ENCODE measurements at places on chromosomes 7 and 10.

GRCh38 chr7:107111196-107111595, 57.6 kb upstream of the HBP1 start:
- no peak for DNase-seq

- no peak for DNase-seq
Observed at GRCh38 chr10:31034098-31034909, 2.6 kb upstream of the ZNF438 start.

DNA sequence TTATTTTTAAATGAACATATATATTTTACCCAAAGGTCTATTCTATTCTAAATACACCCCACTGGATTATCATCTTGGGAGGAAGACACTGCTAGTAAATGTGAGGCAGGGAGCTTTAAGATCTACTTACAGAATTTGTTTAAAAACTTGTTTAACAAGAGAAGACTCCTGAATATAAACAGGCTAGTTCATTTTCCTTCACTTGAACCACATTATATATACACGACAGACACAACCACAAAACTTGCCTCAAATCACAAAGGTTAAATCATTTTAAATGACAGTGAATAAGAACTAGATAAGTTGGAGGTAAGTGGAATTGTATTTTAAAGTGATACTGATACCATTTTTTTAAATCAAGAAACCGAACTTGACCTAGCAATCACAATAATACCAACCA, 109.2 kb downstream of the ATE1 start:
- DNase-seq = no peak

DNA sequence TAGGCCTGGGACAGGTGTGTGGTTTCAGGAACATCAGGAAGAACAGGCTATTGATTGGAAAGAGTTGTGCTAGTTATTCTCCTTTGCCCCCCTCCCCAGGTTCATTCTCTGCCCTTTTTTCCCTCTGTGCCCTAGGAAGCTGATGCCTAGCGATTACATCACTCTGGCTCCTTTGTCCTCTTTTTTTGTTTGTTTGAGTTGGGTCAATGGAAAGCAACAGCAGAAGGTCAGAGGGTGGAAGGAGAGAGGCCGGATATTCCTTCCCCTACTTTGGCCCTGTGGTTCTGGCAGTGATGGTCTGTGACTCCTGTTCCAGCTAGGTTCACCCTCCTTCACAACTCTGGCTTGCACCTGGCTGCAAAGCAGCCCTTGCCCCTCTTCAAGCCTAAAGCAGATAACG, 18.9 kb downstream of the LOXL4 start:
- no peak for DNase-seq

DNA sequence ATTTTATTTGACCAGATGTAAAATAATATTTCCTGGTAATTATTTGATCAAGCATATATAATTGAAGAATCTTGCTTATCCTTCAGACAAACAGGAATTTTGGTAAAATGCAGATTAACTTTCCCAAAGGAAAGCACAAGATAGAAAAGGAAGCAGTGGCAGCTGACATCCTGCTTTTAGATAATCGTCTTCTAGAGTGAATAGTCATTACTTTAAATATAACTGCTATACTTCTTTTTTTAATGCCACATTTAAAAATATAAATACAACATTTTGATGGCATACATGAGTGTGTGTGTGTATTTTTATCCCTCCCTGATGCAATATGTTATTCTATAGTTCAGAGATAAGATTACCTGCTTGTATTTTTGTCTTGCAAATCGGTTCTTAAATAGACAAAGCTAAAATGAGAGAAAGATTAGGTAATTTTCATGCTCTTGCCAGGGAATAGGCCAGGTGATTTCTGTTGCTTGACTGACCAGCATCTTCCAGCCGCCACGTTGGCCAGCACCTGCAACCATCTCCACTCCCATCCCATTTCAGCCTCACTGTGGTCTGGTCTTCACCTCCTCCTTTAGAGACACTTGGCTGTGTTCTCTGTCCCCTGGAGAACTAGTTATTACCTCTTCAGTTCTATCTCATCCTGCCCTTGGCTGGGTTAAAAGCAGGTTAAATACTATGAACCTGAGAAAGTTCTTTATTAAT, 58.1 kb downstream of the MDFIC start:
- DNase-seq = no peak

GRCh38 chr10:79274279-79275104, 72.8 kb upstream of the PPIF start:
- no peak for DNase-seq

DNA sequence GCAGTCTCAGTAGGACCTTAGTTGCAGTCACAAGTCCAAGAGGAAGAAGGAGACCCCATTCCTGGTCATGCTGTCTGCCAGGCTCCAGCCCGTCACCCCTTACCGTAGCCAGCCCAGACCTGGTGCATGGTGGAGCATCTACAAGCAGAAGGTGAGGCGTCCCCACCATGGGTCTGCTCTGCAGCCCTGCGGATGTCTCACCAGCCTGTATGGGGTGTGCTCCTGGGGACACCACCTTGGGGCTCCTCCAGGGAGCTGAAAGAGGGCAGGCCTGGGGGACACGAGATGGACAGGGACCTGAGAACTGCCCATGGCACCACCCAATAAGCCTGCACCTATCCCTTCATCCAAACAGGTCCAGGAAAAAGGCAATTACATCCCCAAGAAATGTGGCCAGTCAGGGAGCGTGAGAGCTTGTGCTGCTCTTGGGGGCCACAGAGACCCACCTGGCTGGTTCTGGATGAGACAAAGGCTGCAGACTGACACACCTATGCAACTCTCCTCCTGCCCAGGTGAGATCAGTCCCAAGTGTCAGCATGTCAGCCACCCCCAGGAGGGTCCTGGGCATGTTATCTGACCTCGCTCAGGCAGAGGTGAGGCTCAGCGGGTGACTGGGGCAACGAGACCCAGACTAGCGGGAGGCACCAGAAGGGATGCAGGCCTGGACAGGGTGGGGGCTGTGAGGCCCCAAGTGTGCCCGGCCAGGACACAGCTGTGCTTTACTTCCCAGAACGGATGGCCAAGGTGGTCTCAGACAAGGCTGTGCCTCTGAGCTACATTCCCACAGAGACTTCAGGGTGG, 84.5 kb upstream of the RET start:
- DNase-seq = no peak

DNA sequence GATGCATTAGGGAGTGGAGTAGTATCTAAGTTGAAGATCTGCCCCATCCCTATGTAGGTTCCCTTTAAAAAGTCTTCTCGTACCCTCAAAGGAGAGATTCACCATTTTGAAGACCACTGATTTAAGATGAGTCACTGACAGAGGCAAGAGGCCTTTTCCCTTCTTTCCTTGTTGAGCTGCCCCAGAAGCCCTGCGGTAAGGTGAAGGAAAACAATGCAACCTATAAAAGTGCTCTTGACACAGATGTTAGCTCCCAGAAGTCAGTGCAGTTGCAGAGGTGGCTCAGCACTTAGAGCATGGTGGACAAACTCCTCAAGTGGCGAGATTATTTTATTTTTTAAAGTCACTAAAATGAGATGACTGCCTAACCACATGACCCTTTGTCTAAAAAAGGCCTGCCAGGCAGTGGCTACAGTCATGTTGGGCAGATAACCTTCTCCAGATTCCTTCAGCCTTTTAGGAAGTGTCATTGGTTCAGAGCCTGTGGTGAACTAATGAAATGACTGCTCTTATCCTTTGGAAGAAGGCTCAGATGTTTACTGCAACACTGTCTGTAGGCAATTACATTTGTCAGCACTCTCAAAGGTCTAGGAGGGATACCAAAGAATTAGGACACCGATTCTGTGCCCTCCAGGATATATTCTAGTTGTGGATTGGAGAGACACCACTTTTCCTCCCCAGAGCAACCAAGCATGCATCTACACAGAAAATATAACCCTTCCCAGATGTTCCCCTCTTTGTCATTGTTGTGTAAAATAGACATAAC, 88.7 kb downstream of the ARID5B start:
- DNase-seq = no peak
